Thyroid gland (tissue), 4 donors: ENCODE measurements at places on chromosomes 2 and 18. TPM values are rescaled to one million over a fixed set of nuclear protein-coding genes. Genes with fewer than 3 reads are reported as not detected.
A peak's percentile ranks its signal among the peaks of the same experiment; 100 is the strongest.

Gene RGPD3
- total RNA-seq = 1.2 TPM

DNA sequence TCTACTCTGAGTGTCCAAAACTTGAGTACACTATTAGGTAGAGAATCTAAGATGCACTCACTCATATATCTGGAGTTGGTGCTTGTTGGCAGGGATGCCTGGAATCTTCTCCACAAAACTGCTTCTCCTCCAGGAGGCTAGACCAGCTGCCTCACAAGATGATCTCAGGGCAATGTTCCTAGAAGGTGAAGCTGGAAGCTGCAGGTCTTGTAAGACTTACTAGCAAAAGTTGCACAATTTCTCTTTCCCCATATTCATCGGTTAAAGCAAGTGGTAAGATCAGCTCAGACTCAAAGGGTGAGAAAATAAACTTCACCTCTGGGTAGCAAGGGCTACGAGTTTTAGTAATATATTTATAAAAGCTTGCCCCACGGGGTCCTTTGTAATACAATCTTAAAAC, 454.4 kb upstream of the ACVR2A start:
- H3K27ac ChIP-seq = no peak overlapping the region
- H3K36me3 ChIP-seq = no peaks in the 10 kb centered on the region
- no peak for DNase-seq
- H3K27me3 ChIP-seq = no peaks in the 10 kb centered on the region
- no peaks in the 10 kb centered on the region for H3K4me1 ChIP-seq

Gene DRC1
- total RNA-seq = not detected

Gene ANO7
- 0.94 TPM for total RNA-seq

- H3K36me3 ChIP-seq = peaks cover 3% of the 10 kb centered on the region
- H3K27me3 ChIP-seq = no peaks in the 10 kb centered on the region
- H3K4me3 ChIP-seq = no peak overlapping the region
- no peak for DNase-seq
- H3K4me1 ChIP-seq = peaks cover 20% of the 10 kb centered on the region
- H3K27ac ChIP-seq = no peak overlapping the region
These were observed 18.9 kb downstream of the CAB39 start for GRCh38 chr2:230731512-230731911.

DNA sequence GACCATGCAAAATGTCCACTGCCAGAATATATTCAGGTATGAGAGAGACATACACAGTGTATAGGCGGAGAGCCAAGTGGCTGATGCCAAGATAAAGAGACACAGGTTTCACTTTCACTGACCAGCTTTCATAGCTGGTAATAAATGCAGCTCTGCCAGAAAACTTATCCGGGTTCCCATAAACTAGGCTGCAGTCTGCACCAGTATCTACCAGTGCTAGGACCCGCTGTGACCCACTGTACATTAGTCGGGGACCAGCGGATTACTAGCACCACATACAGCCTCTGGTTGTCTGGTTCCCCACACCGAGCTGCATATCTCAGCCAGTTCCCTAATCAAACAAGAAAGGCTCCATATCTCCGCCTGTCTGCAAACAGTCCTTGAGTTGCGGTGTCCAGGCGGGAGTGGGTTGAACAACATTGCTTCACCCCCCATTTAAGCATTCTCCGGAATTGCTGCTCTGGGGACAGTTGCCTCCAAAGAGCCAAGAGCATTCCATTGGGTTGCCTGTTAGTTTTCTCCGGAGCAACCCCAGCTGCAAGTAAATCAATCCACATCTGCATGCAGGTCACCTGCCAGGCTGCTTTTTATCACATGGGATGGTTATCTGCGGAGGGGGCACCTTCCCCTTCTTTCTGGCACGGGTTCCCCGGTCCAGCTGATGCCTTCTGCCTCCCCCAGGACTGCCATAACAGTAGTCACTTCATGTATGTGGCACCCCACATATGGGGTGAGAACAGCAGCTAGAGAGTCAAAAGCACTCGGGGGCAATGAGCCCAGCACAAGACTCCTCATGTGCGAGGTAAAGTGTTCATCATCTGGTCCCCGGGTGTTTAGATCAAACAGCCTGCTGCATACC, 18.0 kb upstream of the KLHL23 start:
- H3K27me3 ChIP-seq = no peaks in the 10 kb centered on the region
- peaks cover 9% of the 10 kb centered on the region for H3K4me1 ChIP-seq
- no peak overlapping the region for H3K4me3 ChIP-seq
- H3K27ac ChIP-seq = no peak overlapping the region

DNA sequence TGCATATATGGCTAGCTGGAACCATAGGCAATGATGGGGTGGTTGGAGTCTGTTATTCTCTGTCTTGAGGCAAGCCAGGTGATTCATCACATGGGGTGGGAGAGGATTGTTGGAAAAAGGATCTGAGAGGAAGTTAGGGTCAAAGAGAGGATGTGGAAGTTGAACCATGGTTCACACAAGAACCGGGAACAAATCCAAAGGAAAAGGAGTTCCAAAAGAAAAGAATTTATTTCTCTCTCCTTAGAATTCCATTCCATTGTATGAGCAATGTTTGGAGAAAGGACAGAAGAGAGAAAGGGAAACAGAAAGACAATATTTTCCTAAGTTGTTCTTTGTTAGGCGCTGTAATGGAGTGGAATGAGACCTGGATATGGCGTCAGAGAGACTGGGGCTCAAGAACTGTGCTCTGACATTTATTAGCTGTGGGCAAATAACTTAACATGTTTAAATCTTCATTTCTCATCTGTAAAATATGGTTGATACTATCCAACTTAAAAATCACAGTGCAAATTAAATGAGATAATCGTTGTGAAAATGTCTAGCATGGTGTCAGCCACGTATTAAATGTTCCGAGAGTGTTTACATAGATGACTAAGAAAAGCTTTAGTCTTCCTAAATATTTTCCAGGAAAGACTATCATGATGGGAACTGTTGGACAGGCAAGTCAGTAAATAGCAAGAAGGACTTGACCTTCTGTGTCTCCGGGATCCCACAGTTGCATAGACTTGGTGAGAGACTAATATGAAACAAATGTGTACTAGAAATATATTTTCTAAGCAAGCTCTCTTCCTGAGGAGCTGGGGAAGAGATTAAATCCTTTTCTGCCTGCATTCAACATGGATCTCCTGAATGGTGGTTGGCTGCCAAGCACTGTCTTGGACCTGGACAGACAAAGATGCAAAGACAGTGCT, 71.4 kb downstream of the TRIB2 start:
- DNase-seq = no peak
- no peak overlapping the region for H3K4me3 ChIP-seq
- H3K4me1 ChIP-seq = no peaks in the 10 kb centered on the region

- H3K4me1 ChIP-seq = no peaks in the 10 kb centered on the region
- DNase-seq = no peak
- no peaks in the 10 kb centered on the region for H3K36me3 ChIP-seq
- no peaks in the 10 kb centered on the region for H3K27me3 ChIP-seq
These were observed 110.9 kb upstream of the FAM98A start for GRCh38 chr2:33709951-33710350.

DNA sequence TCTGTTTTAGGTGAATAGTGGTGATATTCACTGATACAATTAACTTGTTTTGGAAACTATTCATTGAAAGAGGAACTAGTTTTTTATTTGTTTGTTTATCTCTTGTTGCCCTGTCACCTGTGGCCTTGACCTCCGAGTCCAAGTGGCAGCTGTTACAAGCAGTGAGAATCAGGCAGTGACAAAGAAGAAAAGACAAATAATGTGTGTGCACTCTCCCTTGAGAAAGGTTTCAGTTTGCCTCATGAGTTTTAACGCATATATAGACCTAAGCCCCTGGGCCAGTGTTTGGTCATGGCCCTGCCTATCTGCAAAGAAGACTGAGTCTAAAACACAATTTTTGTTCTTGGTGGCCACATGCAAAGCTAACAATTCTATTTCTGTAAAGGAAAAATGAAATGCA, 15.3 kb downstream of the KYNU start:
- H3K4me1 ChIP-seq = no peaks in the 10 kb centered on the region
- H3K27me3 ChIP-seq = no peaks in the 10 kb centered on the region
- H3K27ac ChIP-seq = no peak overlapping the region
- no peak for DNase-seq
- no peaks in the 10 kb centered on the region for H3K36me3 ChIP-seq
- H3K4me3 ChIP-seq = no peak overlapping the region

Gene ACMSD
- not detected for total RNA-seq

DNA sequence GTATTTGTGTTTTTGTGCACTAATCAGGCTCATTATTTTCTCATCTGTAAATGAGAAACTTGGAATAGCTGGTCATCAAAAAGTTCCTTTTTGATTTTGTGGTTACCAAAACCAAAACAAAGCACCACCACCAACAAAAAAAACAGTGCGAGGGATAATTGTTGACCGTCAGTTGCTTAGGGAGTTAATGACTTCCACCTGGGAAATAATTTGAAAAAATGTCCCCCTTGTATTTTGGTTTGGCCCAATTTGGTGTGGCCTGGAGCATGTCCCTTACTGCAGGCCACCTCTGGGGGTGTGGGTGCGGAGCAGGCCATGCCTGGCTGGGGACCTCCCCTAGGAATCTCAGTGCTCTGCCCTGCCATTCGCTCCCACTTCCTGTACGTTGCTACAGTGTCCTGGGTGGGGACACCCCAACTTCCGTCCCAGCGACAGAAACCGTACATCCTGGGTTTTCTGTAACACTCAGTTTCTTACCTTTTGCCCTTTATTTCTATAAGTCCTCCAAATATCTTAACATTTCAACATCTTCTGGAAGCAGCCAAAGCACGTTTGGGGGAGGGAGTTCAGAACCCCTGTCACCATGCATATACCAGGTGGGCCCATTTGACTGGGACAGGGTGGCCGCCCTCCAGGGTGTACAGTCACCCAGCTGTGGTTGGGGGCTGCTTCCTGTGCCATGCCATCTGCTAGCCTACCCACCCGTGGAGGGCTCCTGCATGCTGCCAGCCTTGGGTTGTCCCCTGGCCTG, 31.3 kb downstream of the NCK2 start:
- H3K36me3 ChIP-seq = no peaks in the 10 kb centered on the region
- H3K27ac ChIP-seq = no peak overlapping the region
- H3K4me1 ChIP-seq = peaks cover 98% of the 10 kb centered on the region
- no peak overlapping the region for H3K4me3 ChIP-seq

GRCh38 chr2:162174746-162175145, 22.7 kb upstream of the GCG start:
- H3K27me3 ChIP-seq = no peaks in the 10 kb centered on the region
- H3K4me3 ChIP-seq = no peak overlapping the region
- no peaks in the 10 kb centered on the region for H3K4me1 ChIP-seq
- no peak overlapping the region for H3K27ac ChIP-seq

Gene RANBP2
- 114 TPM for total RNA-seq

- no peak overlapping the region for H3K4me3 ChIP-seq
- H3K4me1 ChIP-seq = peaks cover 11% of the 10 kb centered on the region
- no peak overlapping the region for H3K27ac ChIP-seq
- DNase-seq = no peak
These were observed 4.4 kb upstream of the NEU4 start for GRCh38 chr2:241804326-241805229.

DNA sequence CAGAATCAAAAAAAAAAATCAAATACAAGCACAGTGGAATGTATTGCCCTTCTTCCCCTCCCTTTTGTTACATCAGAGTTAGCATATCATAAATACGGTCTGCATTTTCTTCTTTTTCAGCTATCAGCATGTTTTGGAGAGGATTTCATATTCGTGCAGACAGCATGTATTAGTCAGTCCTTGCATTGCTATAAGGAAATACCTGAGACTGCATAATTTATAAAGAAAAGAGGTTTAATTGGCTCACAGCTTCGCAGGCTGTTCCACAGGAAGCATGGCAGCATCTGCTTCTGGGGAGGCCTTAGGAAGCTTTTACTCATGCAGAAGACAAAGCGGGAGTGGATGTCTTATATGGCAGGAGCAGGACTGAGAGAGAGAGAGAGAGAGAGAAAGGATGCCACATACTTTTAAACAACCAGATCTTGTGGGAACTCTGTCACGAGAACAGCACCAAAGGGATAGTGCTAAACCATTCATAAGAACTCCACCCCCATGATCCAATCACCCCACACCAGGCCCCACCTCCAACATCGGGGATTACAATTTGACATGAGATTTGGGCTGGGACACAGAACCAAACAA, 8.9 kb downstream of the IL1B start:
- H3K27me3 ChIP-seq = no peaks in the 10 kb centered on the region
- H3K4me3 ChIP-seq = no peak overlapping the region
- no peaks in the 10 kb centered on the region for H3K36me3 ChIP-seq
- H3K4me1 ChIP-seq = peaks cover 5% of the 10 kb centered on the region
- DNase-seq = no peak

GRCh38 chr2:188966728-188967440, 7.3 kb upstream of the COL3A1 start:
- H3K27me3 ChIP-seq = no peaks in the 10 kb centered on the region
- H3K4me1 ChIP-seq = no peaks in the 10 kb centered on the region
- no peak overlapping the region for H3K4me3 ChIP-seq
- no peak for DNase-seq
- no peaks in the 10 kb centered on the region for H3K36me3 ChIP-seq
- peak overlapping the region; percentile 6 for H3K27ac ChIP-seq

DNA sequence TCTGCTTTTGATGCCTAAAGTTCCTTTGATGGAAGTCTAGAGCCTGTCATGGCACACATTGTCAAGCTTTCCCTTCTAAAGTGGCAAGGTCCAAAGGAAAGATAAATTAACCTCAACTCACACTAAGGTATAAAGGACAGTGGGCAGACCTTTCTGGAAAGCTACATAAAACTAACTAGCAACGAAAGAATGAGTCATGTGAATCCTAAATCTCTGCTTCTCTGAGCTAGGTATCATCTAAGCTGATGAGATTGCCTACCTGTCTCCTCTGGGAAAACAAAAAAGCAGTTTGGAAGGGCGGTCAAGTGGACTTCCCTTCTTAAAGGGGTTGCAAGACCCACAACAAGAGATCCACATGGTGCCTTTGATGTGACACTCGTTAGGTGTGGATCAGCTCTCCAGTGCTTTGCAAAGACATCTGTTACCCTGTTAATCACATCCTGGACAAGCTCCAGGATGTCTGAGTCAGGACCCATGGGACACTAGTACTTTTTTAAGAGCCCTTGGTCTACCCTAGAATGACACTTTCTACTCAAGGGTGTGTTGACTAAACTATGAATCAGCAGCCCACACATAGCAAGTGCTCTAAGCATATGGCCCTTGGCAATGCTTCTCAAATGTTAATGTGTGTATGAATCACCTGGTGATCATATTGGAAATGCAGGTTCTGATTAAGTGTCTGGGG, 173.5 kb downstream of the ALK start:
- no peak overlapping the region for H3K4me3 ChIP-seq
- H3K36me3 ChIP-seq = no peaks in the 10 kb centered on the region
- no peaks in the 10 kb centered on the region for H3K27me3 ChIP-seq
- DNase-seq = peak; percentile 62
- no peak overlapping the region for H3K27ac ChIP-seq
